ENCODE measurements at places on chromosomes 7 and 10. TPM values are rescaled to one million over a fixed set of nuclear protein-coding genes. Genes with fewer than 3 reads are reported as not detected.

- no peak overlapping the region for H3K27ac ChIP-seq
- no peaks in the 10 kb centered on the region for H3K36me3 ChIP-seq
- no peak for DNase-seq
- no peaks in the 10 kb centered on the region for H3K27me3 ChIP-seq
Measured at GRCh38 chr7:818031-818699, 14.1 kb upstream of the SUN1 start.

GRCh38 chr10:18205098-18205834, 65.0 kb downstream of the CACNB2 start:
- DNase-seq, result no peak
- H3K36me3 ChIP-seq, result no peaks in the 10 kb centered on the region
- H3K4me1 ChIP-seq, result no peaks in the 10 kb centered on the region
- H3K27ac ChIP-seq, result no peak overlapping the region

DNA sequence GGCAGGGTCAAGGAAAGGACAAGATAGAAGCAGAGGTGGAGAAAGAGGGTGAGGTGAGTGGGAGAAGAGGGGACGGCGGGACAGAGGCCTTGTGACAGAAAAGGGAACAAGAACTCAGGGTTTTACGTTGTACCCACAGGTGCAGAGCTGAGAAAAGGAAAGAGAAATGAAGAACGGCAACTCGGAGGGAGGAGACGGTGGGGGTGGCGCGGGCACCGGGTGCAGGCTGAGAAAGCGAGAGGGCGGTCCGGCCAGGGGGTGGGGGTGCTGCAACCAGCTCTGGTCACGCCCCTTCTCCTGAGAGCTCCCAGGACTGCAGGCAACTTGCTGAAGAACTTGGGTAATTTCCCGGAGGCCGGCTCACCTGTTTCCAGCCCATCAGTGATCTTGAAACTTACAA, 65.3 kb downstream of the CARD11 start:
- peak; percentile 45 for DNase-seq
- peak overlapping the region; percentile 65 for H3K27ac ChIP-seq
- no peaks in the 10 kb centered on the region for H3K27me3 ChIP-seq
- H3K4me3 ChIP-seq, result peak overlapping the region; percentile 45

DNA sequence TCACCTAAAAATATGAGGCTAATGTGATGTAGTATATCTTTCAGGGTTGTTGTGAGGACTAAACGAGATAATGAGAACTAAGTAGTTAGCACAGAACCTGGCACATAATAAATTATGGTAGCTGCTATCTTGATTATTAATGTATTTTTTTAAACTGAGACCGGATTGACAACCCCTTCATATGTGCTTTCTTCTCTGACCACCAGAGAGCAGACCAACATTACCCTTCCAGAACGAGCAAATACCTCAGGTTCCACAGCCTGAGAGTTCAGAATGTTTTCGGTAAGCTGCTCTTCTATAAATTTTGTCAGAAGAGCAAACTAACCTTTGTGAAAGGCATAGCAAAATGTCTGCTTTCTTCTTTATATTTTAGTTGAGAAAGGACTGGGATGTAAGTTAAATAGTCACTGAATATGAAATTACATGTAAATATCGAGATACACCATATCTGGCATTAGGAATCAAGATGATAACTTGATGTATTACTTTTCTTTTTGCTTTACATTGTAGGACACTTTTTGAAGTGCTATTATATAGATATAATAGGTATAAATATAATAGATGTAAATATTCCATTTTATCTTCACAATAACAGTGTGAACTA, 13.6 kb upstream of the BPGM start:
- DNase-seq, result no peak
- peaks cover 12% of the 10 kb centered on the region for H3K4me1 ChIP-seq

GRCh38 chr10:110965216-110965615, 45.8 kb downstream of the SHOC2 start:
- H3K27me3 ChIP-seq, result no peaks in the 10 kb centered on the region
- no peak for DNase-seq
- no peaks in the 10 kb centered on the region for H3K4me1 ChIP-seq
- H3K27ac ChIP-seq, result no peak overlapping the region

DNA sequence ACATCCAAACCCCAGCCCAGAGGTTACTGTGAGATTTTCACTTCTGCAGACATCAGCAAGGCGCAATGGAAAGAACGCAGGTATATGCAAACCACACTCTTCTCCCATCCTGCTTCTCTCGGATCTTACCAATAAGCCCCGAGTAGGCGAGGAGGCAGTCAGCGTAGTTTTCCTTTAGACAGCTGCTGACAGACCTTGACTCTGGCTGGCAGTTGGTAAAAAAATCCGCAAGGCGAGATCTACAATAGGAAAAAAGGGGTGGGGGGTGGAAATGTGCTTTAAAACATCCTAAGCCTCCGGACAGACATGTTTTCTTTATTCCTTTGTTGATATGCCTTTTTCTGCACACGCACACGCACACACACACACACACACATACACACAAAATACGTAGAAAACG, 176.5 kb downstream of the GFRA1 start:
- H3K27me3 ChIP-seq, result no peaks in the 10 kb centered on the region
- H3K27ac ChIP-seq, result no peak overlapping the region
- H3K36me3 ChIP-seq, result no peaks in the 10 kb centered on the region
- no peak for DNase-seq

DNA sequence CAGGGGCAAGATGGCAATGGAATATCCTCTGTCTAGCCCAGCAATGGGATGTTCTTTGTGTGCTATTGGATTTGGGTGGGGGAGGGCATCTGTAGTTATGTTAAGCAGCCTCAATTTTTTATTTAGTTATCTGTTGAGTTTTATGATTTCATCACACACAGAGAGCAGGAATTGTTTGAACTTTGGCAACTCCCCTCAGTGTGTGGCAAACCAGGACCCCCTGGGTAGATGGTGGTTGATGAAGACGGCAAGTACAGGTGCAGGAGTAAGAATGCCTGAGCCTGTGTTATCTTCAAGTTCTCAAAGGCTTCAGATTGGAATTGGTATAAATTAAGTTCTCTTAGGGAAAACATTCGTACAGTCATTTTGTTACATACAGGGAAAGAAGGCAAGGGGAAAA, 142.4 kb upstream of the SAMD8 start:
- peak overlapping the region; percentile 70 for H3K27ac ChIP-seq
- no peak for DNase-seq
- H3K27me3 ChIP-seq, result no peaks in the 10 kb centered on the region
- H3K4me1 ChIP-seq, result peaks cover 6% of the 10 kb centered on the region

DNA sequence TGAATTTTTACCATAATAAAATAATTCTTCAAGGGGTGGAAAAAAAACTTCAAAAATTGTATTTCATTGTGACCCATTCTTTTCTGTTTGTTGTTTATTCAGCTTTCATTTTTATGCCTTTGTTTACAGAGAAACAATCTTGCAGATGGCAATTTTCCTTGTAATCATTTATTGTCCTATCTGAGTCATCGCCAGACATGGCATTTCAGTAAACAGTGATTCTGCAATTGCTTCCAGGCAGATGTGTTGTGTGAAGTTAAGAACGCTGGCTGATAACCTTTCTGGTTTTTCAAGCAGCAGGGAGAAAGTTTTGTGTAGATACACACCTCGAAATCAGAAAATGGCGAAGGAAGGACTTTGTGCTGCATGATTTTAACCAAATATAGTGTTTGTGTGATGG, 80.7 kb upstream of the RPA3 start:
- no peak for DNase-seq
- H3K36me3 ChIP-seq, result no peaks in the 10 kb centered on the region

- no peak overlapping the region for H3K4me3 ChIP-seq
- H3K36me3 ChIP-seq, result peaks cover 5% of the 10 kb centered on the region
- H3K27me3 ChIP-seq, result no peaks in the 10 kb centered on the region
Measured at GRCh38 chr10:84415539-84416244, 87.3 kb downstream of the CCSER2 start.

PARD3 gene
- 0.49 TPM for total RNA-seq

SPDYE8 gene
- total RNA-seq, result not detected

MSMB gene
- total RNA-seq, result not detected

GPER1 gene
- not detected for total RNA-seq

PPP1R17 gene
- total RNA-seq, result not detected

All from naive thymus-derived CD4-positive, alpha-beta T cell (primary cell).